ENCODE measurements at places on chromosomes 13 and 19.

GRCh38 chr13:29567411-29567810, 28.1 kb downstream of the SLC7A1 start:
- no peak for DNase-seq

DNA sequence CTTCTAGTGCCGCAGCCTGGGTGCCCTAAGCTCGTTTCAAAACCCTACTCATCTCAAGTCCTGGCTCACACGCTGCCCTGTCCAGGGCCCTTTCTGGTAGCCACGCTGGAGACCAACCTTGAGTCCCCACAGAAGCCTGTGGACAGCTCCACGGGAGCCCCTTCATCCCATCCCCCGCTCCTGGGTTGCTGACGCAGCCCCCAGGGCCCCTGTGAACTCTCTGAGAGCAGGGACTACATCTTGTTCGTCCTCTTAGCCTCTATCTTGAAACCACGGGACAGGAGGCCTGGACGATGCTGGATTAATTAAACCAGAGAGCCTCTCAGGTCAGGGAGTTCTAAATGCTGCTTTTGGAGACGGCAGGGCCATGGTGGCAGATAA, 7.4 kb downstream of the MLLT1 start:
- DNase-seq: no peak

DNA sequence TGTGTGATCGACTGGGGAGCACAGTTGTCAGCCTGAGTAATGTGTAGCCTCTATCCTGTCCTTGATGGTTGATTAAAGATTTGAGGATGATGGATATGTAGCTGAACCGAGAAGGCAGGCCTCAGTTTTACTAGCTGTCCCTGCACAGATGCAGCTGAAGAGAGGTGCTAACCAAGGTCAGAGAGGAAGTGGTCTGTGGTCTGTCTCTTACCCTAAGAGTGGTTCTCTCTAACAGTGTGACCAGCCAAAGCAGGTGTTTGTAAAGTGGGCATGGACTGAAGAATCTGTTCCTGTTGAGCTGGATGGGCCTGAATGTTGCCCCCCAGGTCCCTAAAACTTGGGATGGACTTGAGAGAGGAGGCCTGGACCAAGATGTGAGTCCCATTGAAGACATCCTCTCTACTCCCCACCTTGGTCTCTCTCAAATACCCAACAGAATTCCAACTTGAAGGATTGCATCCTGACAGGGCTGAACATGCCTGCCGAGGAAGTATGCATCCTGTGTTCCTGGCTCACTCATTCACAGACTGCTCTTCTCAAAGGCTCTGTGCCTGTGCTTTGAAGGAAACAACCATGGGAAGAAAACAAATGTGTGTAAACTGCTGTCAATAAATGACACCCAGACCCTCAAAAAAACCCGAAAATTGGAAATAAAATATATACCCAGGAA, 223.8 kb downstream of the MAB21L1 start:
- no peak for DNase-seq

GRCh38 chr19:46499692-46500091, 4.0 kb upstream of the PNMA8B start:
- DNase-seq: no peak

DNA sequence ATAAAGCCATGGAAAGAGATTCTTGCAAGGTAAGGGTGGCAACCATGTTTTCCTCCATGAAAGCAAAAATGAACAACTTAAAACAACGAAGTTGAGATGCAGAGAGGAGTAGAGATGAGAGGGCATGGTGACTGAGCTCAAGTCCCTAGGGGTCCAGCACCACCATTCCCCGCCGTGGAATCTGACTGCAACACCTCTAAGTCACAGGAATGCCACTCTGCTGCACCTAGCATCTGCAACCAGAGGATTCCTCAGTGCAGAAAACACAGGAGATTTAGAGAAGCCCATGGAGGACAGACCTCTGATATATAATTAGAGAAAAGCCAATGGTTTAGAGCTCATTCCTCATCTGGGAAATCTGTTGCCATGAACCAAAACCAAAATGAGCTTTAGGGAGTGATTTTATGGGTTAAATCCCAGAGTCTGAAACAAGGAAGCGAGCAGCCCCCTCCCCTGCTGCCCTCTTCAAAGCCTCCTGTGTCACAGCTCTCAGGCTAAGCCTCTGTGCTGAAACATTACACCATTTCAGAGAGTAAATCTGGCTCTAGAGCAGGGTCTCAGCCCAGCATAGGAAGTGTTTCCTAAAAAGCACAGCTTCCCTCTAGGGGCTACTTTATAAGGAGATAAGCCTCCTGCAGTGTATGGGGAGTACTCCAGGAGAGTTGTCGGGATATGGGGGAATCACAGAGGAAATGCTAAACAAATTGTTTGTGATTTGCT, 1043.6 kb downstream of the UQCRFS1 start:
- no peak for DNase-seq

All from germinal center (tissue), 1 donor.